ENCODE measurements at places on chromosomes 13 and 19.

DNA sequence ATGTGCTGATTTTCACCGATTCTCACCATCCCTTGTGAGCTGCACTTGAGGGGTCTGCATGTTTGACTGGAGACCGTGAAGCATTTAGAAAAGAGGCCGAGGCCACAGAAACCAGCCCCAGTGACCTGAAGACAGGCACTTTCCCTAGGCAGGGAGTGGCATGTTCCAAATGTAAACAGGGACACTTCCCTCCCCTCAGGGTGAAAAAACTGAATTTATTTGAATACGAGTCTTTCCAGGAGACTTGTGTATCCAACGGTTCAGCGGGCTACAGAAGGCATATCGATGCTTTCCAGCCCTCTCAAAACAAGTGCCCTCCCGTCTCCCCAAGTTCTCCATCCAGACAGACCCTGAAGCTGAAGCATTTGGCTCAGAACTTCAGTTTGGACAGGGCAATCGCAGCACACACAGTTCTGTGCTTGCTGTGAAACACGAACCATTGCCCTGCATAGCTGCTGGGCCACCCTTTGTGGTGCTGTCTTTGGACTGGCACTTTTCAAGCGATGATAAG is 106.1 kb downstream of the ZIC5 start:
- DNase-seq = no peak

DNA sequence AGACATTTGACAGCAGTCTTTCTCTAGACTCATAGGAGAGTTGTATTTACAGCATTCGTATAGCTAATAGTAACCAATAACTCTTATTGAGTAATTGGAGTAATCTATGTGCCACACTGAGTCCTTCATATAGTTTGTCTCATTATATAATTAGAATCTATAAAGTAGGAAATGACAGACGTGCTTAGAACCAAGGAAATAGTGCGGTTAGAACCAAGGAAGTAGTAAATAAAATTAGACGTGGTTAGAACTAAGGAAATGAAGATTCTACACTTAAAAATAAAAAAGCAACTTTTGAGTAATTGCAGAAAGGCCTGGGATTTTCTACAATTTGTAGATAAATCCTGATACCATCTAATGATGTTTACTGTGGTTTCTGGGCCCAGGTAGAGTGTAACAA is 107.8 kb upstream of the TNFSF11 start:
- DNase-seq = no peak

DNA sequence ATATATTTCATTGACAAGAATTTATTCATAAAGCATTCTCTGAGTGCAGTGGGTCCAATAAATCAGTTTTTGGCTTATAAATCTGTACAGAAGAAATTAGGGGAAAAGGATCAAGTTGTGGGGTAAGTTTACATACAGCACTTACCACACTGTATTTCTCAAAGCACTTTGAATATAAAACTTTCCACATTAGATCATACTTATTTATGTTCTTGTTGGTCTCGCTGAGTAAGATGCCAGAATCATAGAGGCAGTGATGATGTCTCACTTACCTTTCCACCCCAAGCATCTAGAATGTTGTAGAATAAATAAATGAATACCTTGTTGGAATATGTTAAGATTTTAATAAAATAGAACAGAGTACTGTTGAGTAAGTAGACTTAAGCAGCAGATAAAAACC is 279.1 kb downstream of the PCDH20 start:
- DNase-seq = no peak

DNA sequence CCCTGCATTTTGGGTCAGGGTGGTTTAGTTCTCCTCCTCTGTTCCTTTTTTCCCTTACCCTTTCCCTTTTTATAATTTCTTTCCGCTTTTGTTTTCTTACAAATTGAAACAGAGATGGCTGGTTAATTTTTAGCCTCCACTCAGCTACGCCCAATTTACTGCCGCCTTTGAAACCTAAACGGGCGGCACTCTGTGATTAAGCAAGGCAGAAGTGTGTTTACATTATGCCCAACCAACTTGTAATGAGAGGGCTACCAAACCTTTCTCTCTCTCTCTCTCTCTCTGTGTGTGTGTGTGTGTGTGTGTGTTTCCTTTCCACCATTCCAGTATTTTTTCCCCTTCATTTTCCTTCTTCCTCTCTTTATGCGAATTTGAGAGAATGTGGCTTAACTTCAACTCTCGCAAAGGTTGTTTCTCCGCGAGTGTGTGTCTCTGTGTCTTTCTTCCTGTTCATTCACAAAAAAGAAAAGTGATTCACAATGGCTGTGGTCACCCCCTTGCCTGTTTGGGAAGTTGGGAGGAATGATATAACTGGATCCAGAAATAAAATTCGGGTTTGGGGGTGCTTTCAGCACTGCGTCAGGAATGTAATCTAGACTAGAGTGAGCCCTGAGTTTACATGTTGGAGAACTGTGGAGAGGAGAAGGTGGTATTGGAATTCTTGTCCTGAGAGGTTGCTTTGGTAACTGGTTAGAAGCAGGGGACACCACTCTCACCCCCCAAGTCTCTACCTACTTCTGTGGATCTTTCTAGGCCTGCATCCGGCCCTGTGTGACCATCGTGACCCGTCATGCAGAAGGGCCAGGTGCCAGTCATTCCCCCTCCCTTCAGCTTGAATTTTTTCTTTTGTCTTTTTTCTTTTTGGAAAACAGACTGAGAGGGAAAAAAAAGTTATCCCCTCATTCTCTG is 31.4 kb downstream of the NFIX start:
- no peak for DNase-seq

- no peak for DNase-seq
Observed at GRCh38 chr13:100022798-100023197, 41.2 kb downstream of the ZIC2 start.

DNA sequence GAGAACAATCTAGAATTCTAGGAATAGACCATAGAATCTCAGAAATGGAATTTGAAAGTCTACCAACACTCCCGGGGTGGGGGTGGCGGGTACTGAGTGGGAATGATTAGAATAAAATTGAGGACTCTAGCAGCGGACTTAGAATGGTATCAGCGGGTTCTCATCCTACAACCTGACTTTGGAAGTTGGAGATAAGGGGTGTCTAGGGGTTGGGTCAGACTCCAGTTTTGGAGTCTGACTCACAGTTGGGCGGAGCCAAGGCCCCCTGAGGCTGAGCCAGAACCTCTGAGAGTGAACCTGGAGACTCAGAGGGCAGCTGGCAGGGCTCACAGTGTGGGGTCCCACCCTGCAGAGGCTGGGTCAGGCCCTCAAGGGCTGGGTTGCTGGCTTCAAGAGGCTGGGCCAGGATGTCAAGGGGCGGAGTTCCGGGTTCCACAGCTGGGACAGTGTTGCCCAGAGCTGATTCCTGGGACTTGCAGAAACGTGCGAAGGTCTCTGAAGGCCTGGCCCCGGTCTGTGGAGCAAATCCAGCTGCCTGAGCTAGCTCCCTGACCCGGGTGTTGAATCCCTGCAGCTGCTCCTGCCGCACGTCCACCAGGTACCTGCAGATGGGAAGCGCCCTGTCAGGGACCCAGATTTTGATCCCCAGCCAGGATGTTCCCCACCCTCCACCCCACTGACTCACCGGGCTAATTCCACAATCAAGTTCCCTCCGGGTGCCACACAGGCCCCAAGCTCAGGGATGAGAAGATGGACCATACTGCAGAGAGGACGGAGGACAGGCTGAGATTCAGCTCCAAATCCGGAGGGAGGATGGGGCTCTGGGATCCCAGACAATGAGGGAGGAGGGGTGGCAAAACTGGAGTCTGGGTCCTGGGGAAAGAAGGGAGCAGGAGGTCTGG is 1.6 kb upstream of the TNNI3 start:
- DNase-seq = no peak

- DNase-seq = no peak
Observed at GRCh38 chr13:29101409-29101808, 281.3 kb downstream of the MTUS2 start.

GRCh38 chr13:67139551-67139950 is 90.6 kb downstream of the PCDH9 start:
- DNase-seq = no peak

- no peak for DNase-seq
Observed at GRCh38 chr19:10815007-10815536, 20.9 kb downstream of the TMED1 start.

GRCh38 chr19:13637664-13638063 is 126.7 kb upstream of the MRI1 start:
- no peak for DNase-seq

DNA sequence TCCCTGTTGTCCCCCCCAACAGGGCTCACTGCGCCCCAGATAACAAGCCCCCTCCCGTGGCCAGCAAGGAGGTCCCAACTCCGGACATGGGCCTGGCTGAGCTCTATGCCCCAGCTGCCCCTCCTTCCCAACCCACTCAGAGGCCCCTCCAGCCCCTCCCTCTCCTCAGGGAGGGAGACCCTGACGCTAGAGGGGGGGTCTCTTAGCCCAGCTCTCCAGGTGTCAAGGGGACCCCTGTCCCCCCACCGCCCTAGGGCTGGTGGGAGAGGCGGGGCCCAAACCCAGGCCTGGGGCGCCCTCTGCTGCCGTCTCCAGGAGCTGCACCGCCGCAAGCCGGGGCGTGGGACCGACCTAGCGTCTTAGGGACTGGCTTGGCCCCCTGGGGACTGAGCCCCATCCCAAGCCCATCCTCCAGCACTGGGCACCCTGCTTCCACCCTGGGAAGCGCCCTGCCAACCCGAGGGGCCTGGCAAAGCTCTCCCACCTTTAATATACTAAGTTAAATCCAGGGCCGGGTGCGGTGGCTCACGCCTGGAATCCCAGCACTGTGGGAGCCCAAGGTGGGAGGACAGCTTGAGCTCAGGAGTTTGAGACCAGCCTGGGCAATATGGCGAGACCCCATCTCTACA is 1.4 kb downstream of the GRIN3B start:
- DNase-seq = no peak

All from Ammon's horn (tissue), 1 donor.